ENCODE measurements at places on chromosomes 6 and 20. TPM values are rescaled to one million over a fixed set of nuclear protein-coding genes. Genes with fewer than 3 reads are reported as not detected.
A peak's percentile ranks its signal among the peaks of the same experiment; 100 is the strongest.

DNA sequence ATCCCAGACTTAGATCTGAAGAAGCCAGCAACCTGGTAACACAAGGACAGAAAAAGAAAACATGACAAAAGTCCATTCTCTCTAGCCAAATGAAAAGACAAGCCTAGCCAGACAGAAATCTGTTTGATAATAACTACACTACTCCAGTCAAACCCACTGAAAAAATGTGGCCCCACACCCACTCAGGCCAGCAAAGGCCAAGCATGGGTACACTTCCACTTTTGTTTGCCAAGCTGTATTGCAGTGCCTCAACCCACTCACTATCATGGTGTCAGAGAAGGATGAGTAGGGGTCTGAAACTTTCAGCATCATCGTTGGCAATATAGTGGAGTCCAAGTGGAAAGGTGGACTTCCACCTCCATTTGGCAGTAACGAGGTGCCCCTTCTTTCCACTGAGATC is 45.8 kb downstream of the EPM2A start:
- H3K27me3 ChIP-seq: no peaks in the 10 kb centered on the region
- H3K36me3 ChIP-seq: peaks cover 6% of the 10 kb centered on the region
- DNase-seq: no peak
- no peak overlapping the region for H3K27ac ChIP-seq
- H3K4me3 ChIP-seq: no peak overlapping the region

DNA sequence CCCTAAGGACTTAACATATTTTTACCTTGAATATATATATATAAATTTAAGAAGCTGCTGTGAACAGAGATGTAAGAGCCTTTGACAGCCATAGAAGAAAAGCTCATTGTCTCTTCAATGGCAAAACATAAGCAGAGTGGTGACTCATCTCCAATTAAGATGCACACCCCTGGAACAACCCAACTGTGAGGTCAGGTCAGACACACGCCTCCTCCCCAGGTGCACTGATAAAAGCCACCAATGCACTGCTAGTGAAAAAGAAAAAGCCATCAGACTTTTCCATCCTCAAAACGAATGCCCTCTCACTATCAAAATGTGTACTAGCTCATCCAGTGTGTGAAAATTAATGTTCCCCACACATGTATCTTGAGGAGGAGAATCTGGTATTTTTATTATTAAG is 100.1 kb downstream of the SMLR1 start:
- no peaks in the 10 kb centered on the region for H3K27me3 ChIP-seq
- peaks cover 11% of the 10 kb centered on the region for H3K4me1 ChIP-seq
- no peak overlapping the region for H3K4me3 ChIP-seq

DNA sequence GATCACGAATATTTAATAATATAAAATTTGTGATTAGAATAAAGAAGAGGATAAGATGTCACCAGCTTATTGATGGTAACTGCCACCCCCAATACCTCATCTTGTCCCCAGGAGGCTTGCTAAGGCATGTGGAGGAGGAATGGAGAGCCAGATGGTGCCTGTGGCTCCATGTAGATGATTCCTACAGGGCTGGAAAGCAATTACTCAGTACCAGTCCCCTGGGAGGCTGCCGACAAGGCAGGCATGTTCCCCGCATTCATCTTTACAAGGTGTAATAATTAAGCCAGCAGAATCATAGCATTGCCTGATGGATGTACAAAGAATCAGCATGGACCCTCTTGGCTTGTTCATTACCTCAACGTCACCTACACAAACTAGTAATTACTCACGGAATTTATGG is 155.3 kb downstream of the PLCB1 start:
- H3K4me3 ChIP-seq: no peak overlapping the region
- H3K36me3 ChIP-seq: no peaks in the 10 kb centered on the region
- H3K27ac ChIP-seq: no peak overlapping the region
- no peak for DNase-seq
- peaks cover 2% of the 10 kb centered on the region for H3K27me3 ChIP-seq
- peaks cover 6% of the 10 kb centered on the region for H3K4me1 ChIP-seq

GRCh38 chr6:168908166-168908565 is 345.5 kb downstream of the THBS2 start:
- no peak for DNase-seq
- H3K27ac ChIP-seq: no peak overlapping the region
- peaks cover 10% of the 10 kb centered on the region for H3K4me1 ChIP-seq
- no peak overlapping the region for H3K4me3 ChIP-seq
- H3K36me3 ChIP-seq: peaks cover 3% of the 10 kb centered on the region
- no peaks in the 10 kb centered on the region for H3K27me3 ChIP-seq

GRCh38 chr20:32582659-32583580 is 2.2 kb downstream of the NOL4L start:
- H3K4me3 ChIP-seq: peak overlapping the region; percentile 28
- peaks cover 21% of the 10 kb centered on the region for H3K4me1 ChIP-seq
- no peak overlapping the region for H3K27ac ChIP-seq
- DNase-seq: peak; percentile 77

DNA sequence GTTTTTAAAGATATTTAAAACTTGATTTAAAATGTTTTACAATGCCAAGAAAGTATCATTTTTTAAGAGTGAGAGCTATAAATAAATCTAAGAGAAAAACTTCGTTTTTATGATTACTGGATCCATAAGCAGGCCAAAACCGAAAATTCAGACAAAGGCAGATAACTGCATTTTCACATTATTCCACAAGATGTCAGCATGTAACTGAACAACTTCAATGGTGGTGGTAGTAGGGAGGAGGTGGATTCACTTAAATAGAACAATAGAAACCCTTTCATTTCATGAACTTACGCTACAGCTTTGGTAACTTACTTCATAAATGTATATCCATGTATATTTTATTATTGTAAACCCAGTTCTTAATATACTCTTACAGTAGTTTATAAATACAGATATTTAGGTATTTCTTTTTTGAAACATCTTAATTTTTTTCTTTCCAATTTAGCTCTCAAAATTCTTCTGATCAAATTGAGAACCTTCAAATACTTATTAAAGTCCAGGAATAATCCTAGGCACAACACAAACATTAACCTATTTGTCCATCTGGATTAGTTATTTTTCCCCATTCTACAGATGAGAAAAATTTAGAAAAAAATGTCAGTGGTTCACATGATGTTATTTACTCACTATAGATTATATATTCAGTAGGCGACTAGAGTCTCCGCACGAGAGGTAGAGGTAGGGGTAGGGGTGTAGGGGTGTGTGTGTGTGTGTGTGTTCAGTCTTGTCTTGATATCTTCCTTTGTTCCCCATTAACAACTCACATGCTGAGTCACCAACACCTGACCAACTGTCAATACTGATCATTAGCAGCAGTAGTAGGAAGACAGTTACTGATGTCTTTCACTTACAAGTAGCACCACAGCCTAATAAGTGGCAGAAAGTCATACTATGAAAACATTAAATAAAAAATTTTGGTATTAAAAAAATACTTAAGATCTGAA is 111.5 kb downstream of the ARHGAP18 start:
- H3K27ac ChIP-seq: no peak overlapping the region
- H3K36me3 ChIP-seq: peaks cover 2% of the 10 kb centered on the region
- DNase-seq: no peak
- H3K4me1 ChIP-seq: peaks cover 4% of the 10 kb centered on the region
- H3K27me3 ChIP-seq: no peaks in the 10 kb centered on the region

DNA sequence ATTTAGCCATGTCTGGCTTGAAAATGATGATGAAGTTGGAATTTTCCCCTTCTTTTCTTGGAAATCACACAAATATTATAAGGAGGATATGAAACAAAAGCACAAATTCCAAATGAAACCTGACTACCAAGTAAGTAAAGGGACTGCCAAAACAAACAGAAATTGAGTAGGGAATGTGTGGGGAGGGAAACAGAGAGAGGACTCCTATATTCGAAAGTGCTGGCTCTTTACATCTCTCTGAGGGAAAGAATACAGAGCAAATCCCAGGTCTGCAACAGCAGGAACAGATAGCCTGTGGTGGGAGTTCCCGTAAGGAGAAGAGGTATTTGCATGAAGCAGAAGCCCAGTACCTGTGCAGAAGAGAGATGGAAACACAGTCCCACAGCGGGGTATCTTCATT is 583.7 kb downstream of the EPM2A start:
- H3K36me3 ChIP-seq: no peaks in the 10 kb centered on the region
- no peak overlapping the region for H3K27ac ChIP-seq
- H3K4me3 ChIP-seq: no peak overlapping the region
- no peak for DNase-seq
- peaks cover 35% of the 10 kb centered on the region for H3K4me1 ChIP-seq

- H3K36me3 ChIP-seq: no peaks in the 10 kb centered on the region
- H3K4me3 ChIP-seq: no peak overlapping the region
- H3K27me3 ChIP-seq: no peaks in the 10 kb centered on the region
- peaks cover 30% of the 10 kb centered on the region for H3K4me1 ChIP-seq
- DNase-seq: no peak
Observed at GRCh38 chr6:12481292-12481691, 191.1 kb downstream of the EDN1 start.

DNA sequence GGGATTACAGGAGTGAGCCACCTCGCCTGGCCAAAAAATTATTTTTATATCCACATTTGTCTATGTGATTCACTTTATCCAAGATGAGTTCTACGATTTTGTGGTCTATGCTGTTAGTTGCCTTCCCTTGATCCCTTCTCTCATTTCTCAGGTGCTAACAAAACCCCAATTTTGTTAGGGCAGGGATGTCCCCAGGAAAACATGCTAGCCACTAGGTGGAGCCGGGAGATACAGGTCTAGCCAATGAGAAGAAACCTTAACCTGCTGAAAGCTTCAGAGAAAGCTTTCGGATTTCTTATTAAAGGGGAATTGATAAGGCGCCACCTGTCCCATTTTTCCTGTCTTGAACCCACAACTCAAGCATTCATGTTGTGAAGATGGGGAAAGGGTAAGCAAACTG is 167.4 kb upstream of the OLIG3 start:
- H3K27me3 ChIP-seq: no peaks in the 10 kb centered on the region
- no peak overlapping the region for H3K4me3 ChIP-seq
- no peak overlapping the region for H3K27ac ChIP-seq
- peaks cover 19% of the 10 kb centered on the region for H3K4me1 ChIP-seq

LAMP5 gene
- 2.9 TPM for total RNA-seq

SYCP2L gene
- total RNA-seq: 2.6 TPM

GPLD1 gene
- 4.4 TPM for total RNA-seq

PHACTR3 gene
- total RNA-seq: not detected

GRCh38 chr6:111721753-111722154 is 116.1 kb upstream of the TRAF3IP2 start:
- H3K4me3 ChIP-seq: no peak overlapping the region
- peaks cover 5% of the 10 kb centered on the region for H3K36me3 ChIP-seq
- DNase-seq: no peak
- H3K4me1 ChIP-seq: peaks cover 38% of the 10 kb centered on the region
- H3K27me3 ChIP-seq: no peaks in the 10 kb centered on the region

DNA sequence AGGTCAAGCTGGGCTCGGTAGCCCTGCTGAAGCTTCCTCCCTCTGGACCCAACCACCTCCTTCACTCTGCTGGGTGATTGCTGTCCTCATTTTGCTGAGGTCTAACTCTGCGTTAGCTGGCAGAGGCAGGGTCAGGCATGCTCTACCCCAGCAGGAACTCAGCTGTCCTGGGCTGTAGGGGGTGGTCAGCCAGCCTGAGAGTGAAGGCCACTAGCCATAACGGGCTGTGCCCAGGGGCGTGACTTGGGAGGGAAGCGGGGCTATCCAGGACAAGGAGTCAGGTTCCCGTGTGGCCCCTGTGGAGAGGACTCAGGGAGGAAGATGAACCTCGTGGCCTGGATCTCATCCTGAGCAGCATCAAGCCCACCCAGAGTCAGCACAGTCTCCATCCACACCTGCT is 761 bp downstream of the CST5 start:
- H3K36me3 ChIP-seq: no peaks in the 10 kb centered on the region
- H3K27ac ChIP-seq: no peak overlapping the region
- H3K27me3 ChIP-seq: peaks cover 12% of the 10 kb centered on the region
- no peak for DNase-seq
- peaks cover 8% of the 10 kb centered on the region for H3K4me1 ChIP-seq

DNA sequence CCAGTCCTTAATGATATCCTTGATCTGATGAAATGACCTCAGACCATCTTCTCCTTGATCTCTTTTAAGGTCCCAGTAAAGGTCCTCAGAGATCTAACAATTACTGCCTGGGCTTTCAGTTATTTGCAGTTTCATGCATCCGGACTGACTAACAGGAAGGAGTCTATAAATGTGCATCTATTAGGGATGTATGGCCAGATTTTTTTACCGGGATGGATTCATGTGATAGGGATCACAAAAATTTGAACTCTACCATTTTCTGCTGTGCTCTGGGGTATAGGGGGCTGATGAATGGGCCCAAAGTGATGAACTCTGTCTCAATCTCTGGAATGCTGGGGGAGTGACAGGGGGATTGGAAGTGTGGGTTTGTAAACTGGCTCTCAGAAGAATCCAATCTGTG is 36.2 kb upstream of the SCUBE3 start:
- no peaks in the 10 kb centered on the region for H3K27me3 ChIP-seq
- peaks cover 57% of the 10 kb centered on the region for H3K4me1 ChIP-seq
- peak overlapping the region; percentile 42 for H3K27ac ChIP-seq
- H3K4me3 ChIP-seq: no peak overlapping the region

DNA sequence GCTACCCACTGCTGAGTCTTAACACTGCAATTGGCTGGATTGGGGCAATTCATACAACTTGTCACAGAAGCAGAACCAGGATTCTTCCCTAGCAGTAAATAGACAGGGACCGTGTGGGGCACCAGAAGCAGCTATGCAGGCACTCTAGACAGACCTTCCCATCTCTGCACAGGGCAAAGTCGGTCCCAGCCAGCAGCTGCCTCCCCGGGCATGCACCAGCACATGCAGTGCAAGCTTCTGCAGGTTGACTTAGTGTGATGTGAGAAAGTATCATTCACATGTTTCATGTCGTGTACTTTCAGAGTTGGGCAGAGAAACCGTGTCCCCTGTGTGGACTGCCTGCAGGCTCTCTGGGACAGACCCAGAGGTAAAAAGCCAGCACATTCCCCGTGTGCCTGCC is 98.0 kb upstream of the FOXA2 start:
- H3K4me1 ChIP-seq: peaks cover 6% of the 10 kb centered on the region
- no peak overlapping the region for H3K4me3 ChIP-seq
- peaks cover 34% of the 10 kb centered on the region for H3K27me3 ChIP-seq
- DNase-seq: no peak

- no peak for DNase-seq
- no peaks in the 10 kb centered on the region for H3K27me3 ChIP-seq
- H3K27ac ChIP-seq: no peak overlapping the region
- H3K36me3 ChIP-seq: peaks cover 7% of the 10 kb centered on the region
Observed at GRCh38 chr6:83008626-83009025, 57.0 kb downstream of the UBE3D start.

OPRM1 gene
- total RNA-seq: not detected

DNA sequence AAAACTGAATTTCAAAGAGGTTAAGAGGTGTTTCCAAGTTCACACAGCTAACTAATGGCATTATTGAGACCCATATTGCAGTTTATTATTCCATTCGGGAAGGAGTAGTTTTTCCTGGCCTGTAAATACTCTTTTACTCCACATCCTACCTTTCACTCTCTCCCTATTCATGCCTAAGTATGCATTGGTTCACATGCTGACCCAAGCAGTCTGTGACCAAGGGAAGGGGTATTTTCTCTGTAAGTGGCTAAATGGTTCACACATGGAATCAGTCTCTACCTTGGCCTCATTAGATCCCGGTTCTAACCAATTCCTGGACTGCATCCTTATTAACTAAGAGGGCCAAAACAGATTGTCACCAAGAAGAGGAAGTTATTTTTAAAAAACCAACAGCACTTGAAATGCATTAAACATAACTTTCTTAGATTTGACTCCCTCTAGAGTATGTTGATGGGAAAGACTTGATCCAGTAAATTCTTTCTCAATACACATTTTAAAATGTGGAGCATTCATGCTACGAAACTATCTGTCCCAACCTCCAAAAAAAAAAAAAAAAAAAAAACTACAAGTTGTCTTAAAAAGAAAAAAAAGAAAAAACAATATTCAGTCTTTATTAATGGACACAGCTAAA is 17.8 kb upstream of the RSPO3 start:
- DNase-seq: no peak
- peaks cover 25% of the 10 kb centered on the region for H3K27me3 ChIP-seq
- H3K36me3 ChIP-seq: no peaks in the 10 kb centered on the region
- no peak overlapping the region for H3K27ac ChIP-seq

Measured in chondrocyte (in vitro differentiated cells).